ENCODE measurements at places on chromosomes 6 and 20.

- DNase-seq, result no peak
Observed at GRCh38 chr20:3814928-3815495, 5.3 kb upstream of the AP5S1 start.

GRCh38 chr6:123909989-123910388 is 106.3 kb downstream of the NKAIN2 start:
- DNase-seq, result no peak

DNA sequence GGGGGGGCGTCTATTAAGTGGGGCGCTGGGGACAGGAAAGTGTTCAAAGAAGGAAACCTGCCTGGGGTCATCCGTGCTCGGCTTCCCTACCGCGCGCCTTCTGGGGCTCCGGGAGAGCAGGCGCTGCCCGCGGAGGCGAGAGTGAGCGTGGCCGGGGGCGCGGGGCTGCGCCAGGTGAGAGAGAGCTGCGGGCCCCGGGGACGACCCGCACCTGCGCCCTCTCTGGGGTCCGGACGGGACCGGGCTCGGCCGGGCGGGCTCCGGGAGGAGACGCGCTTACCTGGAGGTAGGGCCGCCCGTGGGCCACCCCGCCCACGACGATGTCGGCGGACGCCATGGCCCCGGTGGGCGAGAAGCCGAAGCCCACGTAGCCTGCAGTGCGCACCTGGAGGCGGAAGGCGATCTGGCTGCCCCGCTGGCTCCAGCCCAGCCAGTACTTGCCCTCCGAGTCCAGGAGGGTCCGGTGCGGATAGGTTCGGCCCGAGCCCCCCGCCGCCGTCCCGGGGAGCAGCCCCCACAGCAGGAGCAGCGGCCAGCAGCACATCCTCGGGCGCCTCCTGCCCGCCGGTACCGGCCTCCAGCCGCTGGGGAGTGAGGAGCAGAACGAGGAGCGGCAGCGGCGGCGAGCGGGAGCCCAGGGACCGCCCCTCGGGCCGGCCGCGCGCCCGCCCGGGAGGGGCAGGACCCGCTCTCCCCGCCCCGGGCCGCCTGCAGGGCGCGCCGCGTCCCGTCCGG is at the start of gene MOXD1:
TSS of gene MOXD1 (minus strand) at position 593 of the 735 bp plus-strand sequence. CDS start at position 544, 49 bp downstream.
- peak; percentile 66 for DNase-seq

DNA sequence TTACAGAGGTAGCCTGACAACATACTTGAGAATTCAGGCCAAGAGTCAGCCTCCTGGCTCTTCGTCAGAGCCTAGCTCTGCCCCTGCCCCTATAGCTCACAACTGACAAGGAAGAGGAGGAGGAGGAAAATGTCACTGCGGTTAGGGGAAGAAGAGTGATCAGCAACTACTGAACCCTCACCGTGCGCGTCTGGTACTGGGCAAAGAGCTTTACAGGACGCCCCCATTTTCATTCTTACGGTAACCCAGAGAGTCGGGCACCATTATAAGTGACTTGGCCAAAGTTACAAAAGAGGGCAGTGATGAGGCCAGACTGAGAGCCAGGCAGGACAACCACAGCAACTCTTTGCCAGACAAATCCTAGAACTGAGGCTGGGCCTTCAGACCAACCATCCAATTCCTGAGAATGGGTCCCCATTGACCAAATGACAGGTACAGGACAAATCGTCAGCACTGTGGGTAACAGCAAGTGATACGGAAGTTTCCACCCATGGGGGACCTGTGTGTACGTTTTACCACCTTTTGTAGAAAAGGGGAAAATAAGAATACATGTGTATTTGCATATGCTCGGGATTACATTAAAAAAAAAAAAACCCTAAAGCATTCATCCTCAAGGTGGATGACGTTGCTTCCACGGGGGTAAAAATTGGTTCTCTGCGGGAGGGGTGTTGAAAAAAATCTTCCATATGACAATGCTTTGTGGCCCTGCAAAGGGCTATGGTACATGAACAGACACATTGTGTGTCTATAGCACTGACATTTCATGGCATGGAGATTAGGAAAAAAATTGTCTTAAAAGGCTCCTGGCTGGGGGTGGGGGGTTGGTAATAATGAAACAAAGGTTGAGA is 118.0 kb downstream of the NFATC2 start:
- no peak for DNase-seq

- no peak for DNase-seq
Observed at GRCh38 chr6:55892749-55893357, 17.5 kb upstream of the BMP5 start.

DNA sequence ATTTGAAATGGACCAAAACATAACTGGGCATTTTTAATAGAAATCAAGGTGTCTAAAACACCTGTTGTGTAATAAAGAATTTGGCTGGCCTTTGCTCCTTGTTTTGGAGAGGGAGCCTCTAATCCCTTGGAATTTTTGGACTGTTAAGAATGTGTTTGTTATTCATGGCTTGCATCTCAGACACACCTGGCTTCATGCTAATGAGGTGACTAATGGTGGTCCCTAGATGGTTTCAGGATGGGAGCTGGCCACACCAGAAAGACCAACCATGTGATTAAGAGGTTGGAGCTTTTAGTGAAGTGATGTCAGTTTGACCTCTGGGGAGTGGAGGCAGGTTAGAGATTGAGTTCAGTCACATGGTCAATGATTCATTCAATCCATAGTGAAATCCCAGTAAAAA is 328.4 kb downstream of the DHX35 start:
- DNase-seq, result no peak

DNA sequence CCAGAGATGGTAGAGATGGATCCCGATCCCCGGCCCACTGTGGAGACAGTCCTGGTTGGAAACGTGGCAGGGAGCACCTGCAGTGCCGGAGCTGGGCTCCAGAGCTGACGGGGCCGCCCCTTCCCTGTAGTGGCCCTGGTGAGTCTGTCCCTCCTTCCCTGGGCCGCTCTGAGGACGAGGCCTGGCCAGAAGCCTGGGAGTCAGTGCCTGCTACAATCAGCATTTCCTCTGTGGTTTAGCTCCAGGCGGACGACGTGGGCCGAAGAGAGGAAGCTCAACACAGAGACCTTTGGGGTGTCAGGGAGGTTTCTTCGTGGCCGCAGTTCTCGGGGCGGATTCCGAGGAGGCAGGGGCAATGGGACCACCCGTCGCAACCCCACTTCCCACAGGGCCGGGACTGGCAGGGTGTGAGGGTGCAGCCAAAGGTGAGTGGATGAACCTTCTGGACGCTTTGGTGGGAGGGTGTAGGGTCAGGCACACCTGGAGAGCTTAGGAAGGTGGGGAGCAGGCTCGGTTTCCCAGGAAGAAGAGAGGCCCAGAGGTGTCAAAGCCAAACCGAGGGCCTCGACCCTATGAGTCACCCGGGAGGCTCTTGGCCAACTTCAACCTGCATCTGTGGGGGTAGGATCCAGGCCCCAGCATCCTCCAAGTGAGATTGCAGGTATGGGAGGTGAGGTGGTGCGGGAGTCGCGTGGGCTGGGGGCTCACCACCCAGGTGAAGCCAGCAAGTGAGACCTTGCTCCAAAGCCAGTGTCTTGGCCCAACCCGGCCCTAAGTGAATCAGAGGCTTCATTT is 9.9 kb downstream of the PSMA7 start:
- DNase-seq, result no peak

GRCh38 chr6:125598422-125598821 is 151.0 kb upstream of the HEY2 start:
- DNase-seq, result peak; percentile 55

DNA sequence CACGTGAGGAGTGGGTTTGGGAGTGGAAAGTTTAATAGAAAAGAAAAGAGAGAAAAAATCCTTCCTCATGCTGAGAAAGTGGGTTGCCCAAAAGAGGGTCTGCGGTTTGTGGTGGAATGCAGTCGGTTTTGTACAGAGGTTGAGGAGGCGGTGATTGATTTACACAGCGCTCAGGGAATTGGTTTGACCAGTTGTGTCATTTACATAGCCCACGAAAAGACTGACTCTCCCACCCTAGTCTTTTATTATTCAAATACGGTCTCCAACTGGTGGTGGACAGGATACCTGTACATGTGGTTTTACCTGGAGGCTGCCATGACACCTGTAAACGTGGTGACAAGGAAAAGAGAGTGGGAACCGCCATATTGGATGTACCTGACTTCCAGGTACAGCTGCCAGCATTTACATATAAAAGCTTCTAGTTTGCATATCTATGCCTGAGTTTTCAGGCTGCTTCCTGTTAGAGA is 42.1 kb downstream of the HLA-DPB1 start:
- DNase-seq, result no peak

- no peak for DNase-seq
Observed at GRCh38 chr6:46895930-46896329, 25.8 kb downstream of the ADGRF5 start.

GRCh38 chr6:161353208-161353613 is 79.3 kb upstream of the AGPAT4 start:
- peak; percentile 18 for DNase-seq

DNA sequence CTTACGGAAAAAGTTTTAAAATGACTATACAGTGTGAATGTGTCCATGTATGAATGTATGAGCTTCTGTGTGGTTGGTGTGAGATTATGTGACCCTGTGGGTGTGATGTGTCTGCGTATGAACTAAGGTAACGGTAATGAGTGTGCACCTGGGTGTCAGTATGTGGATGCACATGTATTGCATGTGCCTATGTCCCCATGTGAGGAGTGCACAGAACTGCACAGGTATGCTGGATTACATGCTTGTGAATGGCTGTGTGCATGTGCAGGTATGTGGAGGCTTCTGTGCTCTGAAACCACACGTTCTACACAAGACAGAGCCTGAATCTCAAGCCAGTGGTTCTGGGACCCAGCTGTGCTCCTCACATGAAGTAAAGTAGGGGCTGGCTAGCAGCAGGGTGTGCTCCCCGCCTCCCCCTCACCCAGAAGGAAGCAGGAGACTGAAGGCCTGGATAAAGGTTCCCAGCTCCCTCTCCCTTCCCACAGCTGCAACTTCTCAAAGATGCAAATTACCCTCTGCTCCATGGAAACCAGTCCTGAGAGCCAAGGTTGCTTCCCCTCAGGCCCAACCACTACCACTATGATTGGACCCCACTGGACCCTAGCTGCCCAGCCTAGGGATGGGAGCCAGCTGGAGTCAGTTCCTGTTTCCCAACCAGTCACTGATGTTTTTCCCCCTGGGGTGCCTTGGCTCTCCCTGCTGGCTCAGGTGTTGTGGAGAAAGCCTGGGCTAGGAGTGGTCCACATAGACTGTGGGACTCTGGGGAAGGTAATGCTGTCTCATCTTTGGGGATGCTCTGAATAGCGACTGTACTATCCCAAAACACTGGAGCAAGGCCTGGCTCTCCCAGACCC is 24.8 kb upstream of the SPDEF start:
- no peak for DNase-seq

- no peak for DNase-seq
Observed at GRCh38 chr6:147071776-147072175, 132.4 kb upstream of the STXBP5 start.

DNA sequence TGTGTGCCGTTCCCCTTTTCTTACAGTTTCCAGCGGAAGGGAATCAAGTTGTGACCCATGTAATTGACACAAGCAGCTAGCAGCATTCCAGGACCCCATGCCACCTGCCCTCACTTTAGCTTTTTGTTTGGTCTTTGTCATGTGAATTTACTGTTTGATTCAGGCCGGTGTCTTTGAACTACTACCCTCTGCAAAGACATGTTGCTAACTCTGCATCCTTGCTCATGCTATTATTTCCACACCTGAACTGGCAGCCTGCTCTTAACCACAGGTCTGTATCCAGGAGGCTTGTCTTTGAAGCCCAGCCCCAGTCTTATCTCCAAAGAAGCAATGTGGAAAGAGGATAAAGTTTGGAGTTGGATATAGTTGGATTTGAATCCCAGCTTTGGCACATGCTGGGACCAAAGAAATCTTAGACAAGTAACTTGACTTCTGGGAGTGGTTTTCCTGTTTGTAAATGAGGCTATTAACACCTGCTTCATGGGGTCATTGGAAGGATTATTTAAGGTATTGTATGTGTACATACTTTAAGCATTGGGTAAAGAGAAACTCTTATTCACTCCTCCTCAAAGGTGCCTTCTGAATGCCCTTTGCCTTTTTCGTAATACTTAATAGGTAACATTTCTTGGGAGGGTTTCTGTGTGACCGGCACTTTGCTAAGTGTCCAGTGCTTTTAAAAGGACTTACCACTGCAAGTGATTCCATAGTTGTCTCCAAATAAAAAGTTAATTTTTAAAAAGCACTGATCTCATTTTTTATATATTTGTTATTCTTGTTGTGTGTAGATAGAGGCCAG is 52.4 kb downstream of the RALY start:
- DNase-seq, result no peak

DNA sequence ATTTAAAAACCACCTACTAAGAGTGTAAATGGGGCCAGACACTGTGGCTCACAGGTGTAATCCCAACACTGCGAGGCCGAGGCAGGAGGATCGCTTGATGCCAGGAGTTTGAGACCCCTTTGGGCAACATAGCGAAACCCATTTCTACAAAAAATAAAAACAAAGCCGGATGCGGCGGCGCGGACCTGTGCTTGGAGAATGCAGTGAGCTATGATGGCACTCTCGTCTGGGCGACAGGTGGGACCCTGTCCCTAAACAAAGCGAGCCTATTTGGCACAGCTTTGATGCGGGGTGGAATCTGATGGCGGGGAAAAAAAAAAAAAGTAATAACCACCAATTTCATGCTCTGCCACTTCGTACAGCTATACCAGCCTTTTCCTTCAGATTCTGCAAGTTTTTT is 1.1 kb downstream of the TCP1 start:
- no peak for DNase-seq

GRCh38 chr6:80610846-80611245 is 504.4 kb downstream of the BCKDHB start:
- peak; percentile 83 for DNase-seq

DNA sequence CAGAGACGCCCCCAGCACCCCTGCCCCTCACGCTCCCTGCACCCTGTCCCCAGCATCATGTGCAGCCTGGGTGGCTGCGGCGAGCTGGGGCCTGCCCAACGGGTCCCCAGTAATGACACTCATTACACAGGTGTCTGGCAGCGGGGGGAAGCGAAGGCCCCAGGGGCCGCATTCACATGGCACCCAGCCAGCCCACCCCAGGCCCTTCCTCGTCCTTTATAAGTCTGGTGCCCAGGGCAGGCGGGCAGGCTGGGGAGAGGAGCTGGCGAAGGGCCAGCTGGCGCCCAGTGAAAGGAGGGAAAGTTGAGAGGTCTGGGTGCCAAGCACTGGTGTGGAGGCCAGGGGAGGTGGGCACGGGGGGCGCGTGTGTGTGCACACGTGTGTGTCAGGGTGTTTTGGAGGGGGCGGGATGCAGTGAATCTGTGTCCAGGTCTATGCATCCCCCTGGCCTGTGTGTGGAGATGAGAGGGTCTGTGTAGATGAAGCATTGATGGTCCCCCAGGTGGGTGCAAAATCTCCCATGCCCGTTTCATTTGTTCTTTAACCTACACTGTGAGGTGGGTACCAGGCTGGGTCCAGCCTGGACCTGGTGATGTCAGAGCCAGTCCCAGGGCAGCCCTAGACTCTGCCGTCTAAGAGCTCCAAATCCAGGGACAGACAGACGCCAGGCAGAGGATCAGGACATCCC is 105.3 kb downstream of the CEBPB start:
- no peak for DNase-seq

DNA sequence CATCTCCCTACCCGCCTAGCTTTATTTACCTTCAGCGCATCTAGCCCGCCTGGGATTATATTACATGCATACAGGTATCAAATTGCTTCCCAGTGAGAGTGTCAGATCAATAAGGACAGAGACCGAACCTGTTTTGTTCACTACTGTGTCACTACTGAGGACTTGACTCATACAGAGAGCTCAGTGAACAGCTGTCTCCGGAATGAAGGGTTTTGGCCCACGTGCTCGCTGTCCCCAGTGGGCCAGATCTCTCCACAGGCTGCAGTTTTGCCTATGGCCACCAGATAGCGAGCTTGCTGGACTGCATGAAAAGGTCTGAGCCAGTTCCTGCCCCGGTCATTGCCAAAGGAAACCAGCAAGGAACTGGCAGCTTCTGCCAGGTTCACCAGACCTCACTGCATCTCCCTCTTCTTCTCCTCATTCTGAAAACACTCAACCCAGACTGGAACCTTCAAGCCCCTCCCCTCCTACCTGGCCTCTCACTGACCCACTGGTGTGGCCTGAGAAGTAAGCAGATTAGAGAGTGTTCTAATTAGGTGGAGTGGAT is 150.8 kb downstream of the ZMYND8 start:
- DNase-seq, result peak; percentile 78
